ENCODE measurements at places on chromosomes 12 and 14. TPM values are rescaled to one million over a fixed set of nuclear protein-coding genes. Genes with fewer than 3 reads are reported as not detected.

The TPH2 gene
- not detected for total RNA-seq

The HOXC4 gene
- 0.89 TPM for total RNA-seq

The POTEG gene
- total RNA-seq: not detected

The ADAMTS20 gene
- not detected for total RNA-seq

The CEP170B gene
- 95.6 TPM for total RNA-seq

The ATP6V1D gene
- 69.1 TPM for total RNA-seq

The RFX4 gene
- 0.26 TPM for total RNA-seq

The PROX2 gene
- total RNA-seq: 0.06 TPM

GRCh38 chr12:132175496-132176384, 31.5 kb downstream of the NOC4L start:
- no peak for DNase-seq

- no peak for DNase-seq
Measured at GRCh38 chr14:104107611-104108569, 22.4 kb downstream of the ASPG start.

DNA sequence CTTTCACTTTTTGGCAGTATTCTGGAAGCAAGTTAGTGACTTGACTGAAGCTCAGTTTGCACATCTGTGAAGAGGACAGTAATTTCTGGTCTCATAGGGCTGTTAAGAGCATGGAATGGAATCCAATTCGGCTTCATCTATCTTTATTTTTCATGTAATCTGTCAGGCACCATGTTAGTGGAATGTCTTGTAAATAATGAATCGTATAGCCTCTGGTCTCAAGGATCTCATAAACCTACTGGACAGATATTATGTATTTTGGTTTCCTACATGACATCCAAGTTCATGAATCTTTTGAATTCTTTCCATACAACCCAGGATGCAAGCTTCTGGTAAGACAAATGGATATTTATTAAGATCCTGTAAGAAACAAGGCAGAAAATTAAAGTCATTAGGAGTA, 24.0 kb downstream of the TMTC2 start:
- DNase-seq: no peak

- no peak for DNase-seq
Measured at GRCh38 chr14:61474701-61475100, 153.3 kb downstream of the PRKCH start.

- DNase-seq: no peak
Measured at GRCh38 chr12:112473056-112473455, 54.3 kb downstream of the PTPN11 start.

- no peak for DNase-seq
Measured at GRCh38 chr12:69916544-69917235, 91.7 kb downstream of the MYRFL start.

DNA sequence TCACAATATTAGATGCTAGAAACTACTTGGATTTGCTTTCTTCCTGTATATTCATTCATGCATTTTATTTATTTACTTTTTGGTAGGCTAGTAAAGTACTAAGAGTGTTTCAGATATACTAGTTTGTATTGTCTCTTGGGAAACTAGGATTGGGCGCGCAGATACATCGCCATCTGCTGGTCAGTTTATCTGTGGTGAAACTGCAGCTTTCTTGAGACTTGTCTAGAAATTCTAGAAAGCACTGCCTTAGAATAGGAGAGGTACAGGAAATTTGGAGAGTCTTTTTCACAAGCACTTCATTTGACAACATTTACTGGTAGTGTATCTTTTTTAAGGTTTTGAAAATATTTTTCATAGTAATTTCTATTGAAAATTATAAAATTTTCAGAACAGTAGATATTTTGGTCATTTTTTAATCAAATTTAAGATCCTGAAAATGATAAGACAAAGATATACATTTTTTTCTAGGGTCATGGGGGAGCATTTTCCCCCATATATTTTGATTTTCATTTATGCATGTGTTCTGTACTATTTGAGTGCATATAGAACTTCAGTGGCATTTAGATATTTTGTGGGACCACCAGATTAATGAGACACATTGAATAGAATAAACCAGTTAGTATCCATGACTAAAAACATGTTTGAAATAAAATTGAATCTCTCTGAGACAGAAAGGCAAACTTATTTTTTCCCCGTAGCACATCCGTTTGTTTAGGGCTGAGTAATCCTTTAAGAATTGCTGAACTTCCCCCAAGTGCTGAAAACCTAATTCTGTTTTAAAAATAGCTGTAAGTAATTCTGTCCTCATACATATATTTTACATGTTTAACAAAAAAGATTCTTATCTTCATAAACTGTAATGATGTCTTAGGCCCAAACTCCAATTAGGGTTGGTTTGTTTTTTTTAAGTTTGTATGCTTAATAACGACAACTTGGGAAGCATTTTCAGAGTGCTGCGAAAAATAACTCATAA, 44.5 kb downstream of the SLC38A6 start:
- DNase-seq: peak; percentile 74

DNA sequence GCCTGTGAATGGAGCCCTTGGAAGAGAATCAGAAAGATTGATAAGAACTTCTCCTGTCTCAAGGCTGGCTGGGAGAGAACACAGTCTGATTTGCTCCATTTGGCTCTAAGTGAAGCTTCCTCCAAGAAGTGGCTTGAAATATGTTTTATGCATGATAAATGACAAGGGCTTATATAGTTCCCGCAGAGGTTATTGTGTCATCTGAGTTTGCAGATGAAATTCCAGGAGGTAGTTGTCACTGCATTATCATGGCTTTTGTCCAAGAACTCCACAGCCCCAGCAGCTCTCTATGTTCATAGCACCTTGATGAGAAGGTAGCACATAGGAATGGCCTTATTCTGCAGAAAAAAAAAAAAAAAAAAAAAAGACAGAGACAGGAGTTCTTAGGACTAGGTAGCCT, 108.5 kb downstream of the DACT1 start:
- DNase-seq: peak; percentile 54

DNA sequence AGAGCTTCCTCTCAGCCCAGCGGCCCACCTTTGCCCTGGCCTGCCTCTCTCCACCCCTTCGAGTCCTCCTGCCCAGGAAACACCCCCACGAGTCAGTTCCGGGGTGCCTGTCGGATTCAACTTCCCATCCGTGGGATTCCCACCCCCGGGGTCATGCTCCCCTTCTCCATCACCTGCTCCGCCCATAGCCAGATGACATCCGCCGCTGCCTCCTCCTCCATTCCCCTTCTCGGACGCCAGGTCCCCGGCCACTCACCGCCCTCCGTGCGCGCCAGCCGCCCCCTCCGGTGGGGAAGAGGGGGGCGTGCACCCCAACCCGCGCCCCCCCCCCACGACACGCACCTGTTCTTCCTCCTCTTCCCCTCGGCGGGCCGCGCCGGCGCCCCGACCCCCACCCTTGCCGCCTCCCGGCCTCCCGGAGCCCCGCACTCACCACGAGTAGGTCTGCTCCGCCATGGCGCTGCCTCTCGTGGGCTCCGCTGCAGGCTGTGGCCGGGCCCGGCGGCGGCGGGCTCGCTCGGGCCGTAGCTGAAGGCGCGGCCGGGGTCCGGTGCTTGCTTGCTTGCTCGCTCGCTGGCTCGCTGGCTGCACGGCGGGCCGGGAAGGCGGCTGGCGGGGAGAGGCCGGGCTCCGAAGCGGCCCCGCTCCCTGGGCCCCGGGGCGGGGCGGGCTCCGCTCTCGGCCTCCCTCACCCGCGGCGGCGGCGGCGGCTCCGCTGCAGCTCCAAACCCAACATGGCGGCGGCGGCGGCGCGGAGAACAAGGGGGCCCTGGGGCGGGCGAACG, 554 bp downstream of the SPPL3 start:
- DNase-seq: peak; percentile 66

- no peak for DNase-seq
Measured at GRCh38 chr12:124018539-124018938, 45.5 kb downstream of the ZNF664 start.

GRCh38 chr12:123807670-123808069, 45.6 kb downstream of the DNAH10 start:
- DNase-seq: no peak

DNA sequence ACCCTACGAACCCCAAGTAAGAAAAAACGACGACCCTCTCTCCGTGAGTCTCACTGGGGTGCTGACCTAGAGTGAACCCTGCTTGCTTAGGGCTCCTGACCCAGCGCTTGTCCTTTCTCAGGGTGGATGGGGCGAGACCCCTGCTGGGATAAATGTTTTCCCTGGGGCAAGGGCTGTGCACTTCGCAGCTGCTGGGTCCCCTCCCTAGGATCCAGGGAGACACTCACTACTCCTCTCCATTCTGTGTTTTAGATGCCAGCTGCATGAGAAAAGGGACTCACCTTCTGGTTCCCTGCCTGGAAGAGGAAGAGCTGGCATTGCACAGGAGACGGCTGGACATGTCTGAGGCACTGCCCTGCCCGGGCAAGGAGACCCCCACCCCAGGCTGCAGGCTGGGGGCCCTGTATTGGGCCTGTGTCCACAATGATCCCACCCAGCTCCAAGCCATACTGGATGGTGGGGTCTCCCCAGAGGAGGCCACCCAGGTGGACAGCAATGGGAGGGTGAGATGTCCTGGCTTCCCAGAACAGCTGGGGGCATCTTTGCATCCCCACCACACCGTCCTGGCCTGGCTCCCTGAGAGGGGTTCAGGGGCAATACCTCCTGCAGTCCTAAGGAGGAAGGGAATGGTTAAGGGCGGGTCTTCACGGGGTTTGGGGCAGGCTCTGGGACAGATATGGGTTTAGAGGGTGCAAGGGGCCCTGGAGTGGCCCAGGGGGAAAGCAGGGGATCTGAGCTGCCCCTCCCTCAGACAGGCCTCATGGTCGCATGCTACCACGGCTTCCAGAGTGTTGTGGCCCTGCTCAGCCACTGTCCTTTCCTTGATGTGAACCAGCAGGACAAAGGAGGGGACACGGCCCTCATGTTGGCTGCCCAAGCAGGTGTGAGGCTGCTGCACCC, 663 bp downstream of the ANKRD33 start:
- no peak for DNase-seq

- DNase-seq: no peak
Measured at GRCh38 chr14:37252434-37252833, 54.7 kb downstream of the MIPOL1 start.

GRCh38 chr12:93868771-93869170, 191.6 kb downstream of the CRADD start:
- DNase-seq: no peak

GRCh38 chr14:89422181-89422951, 5.3 kb upstream of the FOXN3 start:
- peak; percentile 38 for DNase-seq

GRCh38 chr14:93857500-93858283, 69.4 kb upstream of the PRIMA1 start:
- no peak for DNase-seq

DNA sequence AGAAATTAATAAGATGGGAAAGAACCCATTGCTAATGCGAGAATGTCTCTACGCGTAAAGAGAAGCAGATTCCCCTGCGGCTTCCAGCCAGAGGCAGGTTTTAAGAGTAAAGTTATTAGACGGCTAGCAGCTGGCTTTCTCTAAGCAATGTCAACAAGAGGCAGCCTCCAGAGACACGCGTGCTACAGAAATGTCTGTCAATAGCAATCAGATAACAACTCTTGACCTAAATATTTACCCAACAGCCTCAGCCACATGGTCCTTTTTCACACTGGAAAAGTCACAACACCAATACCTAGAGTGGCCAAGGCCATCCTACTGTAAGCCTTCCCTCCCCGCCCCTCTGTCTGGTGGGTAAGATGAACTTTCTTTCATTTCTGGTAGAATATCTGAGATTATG, 146.0 kb upstream of the SFSWAP start:
- DNase-seq: no peak

DNA sequence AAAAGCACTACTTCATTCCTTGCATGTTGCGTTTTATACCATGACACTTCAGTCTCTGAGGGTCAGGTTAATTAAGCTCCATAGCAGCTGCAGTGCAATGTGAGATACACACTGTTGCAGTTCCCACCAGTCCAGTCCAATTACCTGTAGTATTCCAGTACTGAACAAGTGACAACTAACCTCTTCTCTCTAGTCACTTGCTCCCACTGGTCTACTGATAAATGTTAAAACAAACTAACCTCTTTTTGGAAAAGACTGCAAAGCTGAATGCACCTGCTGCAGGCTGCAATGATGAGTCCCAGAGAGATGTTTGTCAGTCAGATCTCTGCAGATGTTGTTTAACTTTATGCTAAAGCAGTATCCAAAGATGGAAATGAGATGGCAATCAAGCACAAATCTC, 7.9 kb downstream of the NOVA1 start:
- no peak for DNase-seq

GRCh38 chr14:76820700-76821099, 5.5 kb upstream of the LRRC74A start:
- DNase-seq: no peak

DNA sequence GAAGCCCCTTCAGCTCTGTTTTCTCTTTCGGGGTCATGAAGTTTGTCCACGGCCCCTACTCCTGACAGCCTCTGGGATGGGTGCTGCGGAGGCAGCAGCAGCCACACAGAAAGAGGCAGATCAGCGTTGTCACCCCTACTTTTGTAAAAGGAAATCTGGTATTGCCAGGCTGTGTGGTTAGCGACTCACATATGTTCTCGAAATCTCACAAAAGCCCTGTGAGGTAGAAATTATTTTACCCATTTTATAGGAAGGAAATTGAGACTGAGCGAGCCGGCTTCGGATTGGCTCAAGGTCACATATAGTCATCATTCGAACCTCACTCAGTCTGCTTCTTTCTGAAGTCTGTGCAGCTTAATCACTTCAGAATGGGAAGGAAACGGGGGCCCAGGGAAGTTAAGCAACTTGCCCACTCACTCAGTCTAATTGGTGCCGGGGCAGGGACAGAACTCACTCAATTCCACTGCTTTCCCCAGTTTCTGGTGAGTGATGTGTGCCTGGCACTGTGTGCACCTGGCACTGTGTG, 1.1 kb upstream of the CKAP4 start:
- no peak for DNase-seq

GRCh38 chr14:68143341-68143841, 323.8 kb downstream of the RAD51B start:
- peak; percentile 81 for DNase-seq

DNA sequence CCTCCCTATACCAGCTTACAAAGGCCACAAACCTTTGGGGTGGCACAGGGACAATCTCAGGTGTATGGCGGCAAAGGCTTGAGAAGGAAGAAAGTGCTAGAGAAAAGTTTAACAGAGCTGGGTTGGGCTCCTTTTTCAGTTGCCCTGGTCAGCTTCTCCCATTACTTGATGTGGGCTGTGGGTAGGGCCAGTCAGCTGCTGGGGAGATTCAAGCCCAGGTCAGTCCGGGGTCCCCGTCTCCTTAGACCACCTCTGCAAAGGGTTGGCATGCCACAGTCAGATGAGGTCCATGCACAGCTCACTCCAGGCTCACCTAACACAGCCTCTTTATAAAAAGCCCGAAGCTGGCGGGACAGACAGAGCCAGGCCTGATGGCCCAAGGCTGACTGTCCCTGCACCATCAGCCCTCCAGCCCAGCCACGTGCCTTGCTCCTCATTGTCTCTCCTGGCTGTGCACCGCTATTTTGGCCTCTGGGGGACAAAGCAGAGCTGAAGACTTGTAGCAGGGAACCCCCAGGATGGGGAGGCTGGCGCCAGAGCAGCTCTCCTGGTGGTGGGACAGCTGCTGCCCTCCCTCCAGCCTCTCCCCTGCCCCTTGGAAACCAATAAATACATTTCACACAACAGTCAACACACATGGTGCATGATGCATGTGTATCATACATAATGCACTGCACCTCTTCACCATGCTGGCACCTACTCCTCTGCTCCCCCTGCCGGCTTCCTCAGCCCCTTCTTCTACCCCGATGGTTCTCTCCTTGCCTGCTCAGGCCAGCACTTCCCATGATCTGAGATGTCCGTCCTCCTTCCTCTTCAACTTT, 61.7 kb upstream of the DDX11 start:
- DNase-seq: no peak

Data from mucosa of gallbladder (tissue), 1 donor.